Left ventricle myocardium inferior (tissue), 1 donor: ENCODE measurements at places on chromosomes 3 and 15. TPM values are rescaled to one million over a fixed set of nuclear protein-coding genes. Genes with fewer than 3 reads are reported as not detected.

DNA sequence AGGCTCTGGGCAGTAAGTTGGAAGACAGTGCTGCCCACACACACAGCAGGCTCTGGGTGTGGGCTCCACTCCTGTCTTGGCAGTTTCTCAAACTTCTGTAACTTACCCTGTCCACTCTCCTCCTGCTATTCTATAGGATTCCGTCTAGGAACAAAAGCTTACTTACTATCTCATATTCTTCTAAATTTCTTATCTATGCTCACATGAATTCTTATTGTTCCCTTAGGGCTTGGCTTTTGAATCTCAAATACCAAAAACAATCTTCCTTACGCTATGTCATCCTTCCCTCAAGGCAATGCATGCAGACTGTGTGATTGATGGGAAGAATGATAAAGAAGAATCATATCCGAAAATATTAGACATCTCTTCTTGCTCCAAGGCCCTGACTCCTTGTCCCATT is 425.9 kb upstream of the ONECUT1 start:
- H3K4me1 ChIP-seq, result no peaks in the 10 kb centered on the region
- DNase-seq, result no peak
- H3K4me3 ChIP-seq, result no peak overlapping the region
- no peak overlapping the region for H3K27ac ChIP-seq
- no peaks in the 10 kb centered on the region for H3K36me3 ChIP-seq
- H3K27me3 ChIP-seq, result peaks cover 10% of the 10 kb centered on the region

- peak overlapping the region; percentile 74 for H3K4me3 ChIP-seq
- no peak for DNase-seq
- peak overlapping the region; percentile 86 for H3K27ac ChIP-seq
- no peaks in the 10 kb centered on the region for H3K36me3 ChIP-seq
- H3K27me3 ChIP-seq, result no peaks in the 10 kb centered on the region
- peaks cover 53% of the 10 kb centered on the region for H3K4me1 ChIP-seq
Observed at GRCh38 chr3:172520301-172520831, 2.9 kb downstream of the TNFSF10 start.

DNA sequence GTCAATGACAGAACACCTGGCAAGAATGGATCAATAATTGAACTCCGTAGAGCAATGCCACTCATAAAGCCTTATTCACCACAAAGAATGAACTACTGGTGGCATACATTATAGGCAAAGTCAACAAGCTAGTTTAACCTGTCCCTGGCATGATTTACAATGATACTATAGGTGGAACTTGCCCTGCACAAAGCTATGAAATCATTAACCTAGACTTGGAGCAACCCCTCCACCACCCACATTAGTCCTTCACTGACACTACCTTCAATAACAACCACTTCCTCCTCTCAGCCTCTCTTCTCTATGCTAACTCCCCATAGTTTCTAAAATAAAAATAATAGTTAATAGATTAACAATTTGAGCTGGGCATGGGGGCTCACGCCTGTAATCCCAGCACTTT is 54.4 kb downstream of the ACAP2 start:
- H3K36me3 ChIP-seq, result peaks cover 7% of the 10 kb centered on the region
- peaks cover 16% of the 10 kb centered on the region for H3K4me1 ChIP-seq
- H3K27me3 ChIP-seq, result no peaks in the 10 kb centered on the region
- DNase-seq, result no peak
- no peak overlapping the region for H3K27ac ChIP-seq

DNA sequence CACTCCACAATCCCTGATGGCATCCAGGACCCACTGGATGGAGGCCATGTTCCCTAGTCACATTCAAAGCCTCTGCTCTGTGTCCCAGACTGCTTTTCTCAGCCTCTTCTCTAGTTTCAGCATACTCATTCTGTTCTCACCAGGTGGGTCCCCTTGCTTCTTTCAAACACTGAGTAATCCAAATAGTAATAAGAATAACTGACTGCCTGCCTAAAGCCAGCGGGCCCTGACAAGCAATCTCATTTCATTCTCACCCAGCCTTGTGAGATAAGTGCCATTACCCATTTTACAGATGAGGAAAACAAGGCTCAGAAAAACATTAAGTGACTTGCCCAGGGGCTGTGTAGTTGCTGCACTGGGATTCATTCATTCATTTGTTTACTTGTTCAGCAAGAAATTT is 25.4 kb downstream of the MAPKAPK3 start:
- no peak overlapping the region for H3K4me3 ChIP-seq
- DNase-seq, result no peak
- peaks cover 64% of the 10 kb centered on the region for H3K36me3 ChIP-seq
- peak overlapping the region; percentile 75 for H3K27ac ChIP-seq

Gene CHRM5
- not detected for total RNA-seq

Gene LMAN1L
- total RNA-seq, result 8.1 TPM

Gene GRK7
- total RNA-seq, result not detected
